ENCODE measurements at places on chromosomes 11 and 22.

GRCh38 chr11:2151500-2152257, 9.3 kb downstream of the INS start:
- peak; percentile 82 for DNase-seq

GRCh38 chr22:22018825-22019658, 36.5 kb upstream of the TOP3B start:
- DNase-seq, result no peak

GRCh38 chr22:36776722-36777121, 803 bp upstream of the IFT27 start:
- DNase-seq, result no peak

- DNase-seq, result no peak
Observed at GRCh38 chr22:28942333-28942732, 59.0 kb downstream of the ZNRF3 start.

DNA sequence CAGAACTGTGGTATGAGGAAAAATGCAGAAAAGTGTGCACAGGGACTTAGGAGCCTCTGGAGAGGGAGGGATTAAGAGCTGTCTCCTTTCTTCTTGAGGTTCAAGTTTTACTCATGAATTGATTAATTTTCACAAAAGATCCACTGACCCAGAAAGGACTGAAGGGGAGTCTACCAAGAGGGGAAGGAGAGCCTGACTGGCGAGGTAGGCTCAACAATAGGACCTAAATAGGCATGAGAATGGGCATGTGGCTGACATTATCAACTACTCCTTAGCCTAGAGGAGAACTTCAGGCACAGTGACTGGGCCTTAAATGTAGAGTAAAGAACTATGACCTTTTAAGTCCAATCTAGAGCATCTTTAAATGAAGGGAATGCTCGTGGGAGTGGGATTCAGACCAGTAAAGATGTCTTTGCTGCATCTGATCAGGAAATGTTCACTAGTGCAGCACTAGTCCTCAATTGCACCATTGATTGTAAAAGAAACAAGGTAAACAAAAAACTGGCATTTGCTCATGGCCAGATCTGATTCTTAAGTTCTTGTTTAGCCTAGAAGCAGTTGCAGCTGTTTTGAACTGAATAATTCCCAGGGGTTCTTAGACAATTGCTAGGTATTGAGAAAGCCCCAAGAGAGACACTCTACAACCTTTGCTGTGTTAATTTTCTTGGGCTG, 135.6 kb downstream of the RAB38 start:
- no peak for DNase-seq

GRCh38 chr11:22792497-22792896, 37.1 kb downstream of the SVIP start:
- DNase-seq, result no peak

DNA sequence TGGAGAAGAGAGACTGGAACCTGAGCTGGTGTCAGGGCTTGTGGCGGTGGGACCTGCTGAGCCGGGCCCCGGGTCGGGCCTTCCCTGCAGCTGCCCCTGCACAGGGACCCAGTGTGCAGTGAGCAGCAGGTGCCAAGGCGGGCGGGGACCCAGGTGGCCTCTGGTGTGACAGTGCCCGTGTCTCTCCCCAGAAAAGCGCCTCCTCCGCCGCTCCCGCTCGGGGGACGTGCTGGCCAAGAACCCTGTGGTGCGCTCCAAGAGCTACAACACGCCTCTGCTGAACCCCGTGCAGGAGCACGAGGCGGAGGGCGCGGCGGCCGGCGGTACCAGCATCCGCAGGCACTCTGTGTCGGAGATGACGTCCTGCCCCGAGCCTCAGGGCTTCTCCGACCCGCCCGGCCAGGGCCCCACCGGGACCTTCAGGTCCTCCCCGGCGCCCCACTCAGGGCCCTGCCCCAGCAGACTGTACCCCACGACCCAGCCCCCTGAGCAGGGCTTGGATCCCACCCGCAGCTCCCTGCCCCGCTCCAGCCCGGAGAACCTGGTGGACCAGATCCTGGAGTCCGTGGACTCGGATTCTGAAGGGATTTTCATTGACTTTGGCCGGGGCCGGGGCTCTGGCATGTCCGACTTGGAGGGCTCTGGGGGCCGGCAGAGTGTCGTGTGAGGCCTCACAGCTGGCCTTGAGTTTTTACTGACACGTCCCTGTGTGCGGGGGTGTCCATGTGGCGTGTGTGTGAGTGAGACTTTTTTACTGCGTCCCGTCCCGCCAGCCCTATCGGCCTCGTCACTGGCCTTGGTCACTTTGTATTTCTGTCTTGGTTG, 15.6 kb upstream of the ARHGAP8 start:
- DNase-seq, result no peak

- no peak for DNase-seq
Observed at GRCh38 chr22:46233231-46233630, 16.9 kb downstream of the CDPF1 start.

DNA sequence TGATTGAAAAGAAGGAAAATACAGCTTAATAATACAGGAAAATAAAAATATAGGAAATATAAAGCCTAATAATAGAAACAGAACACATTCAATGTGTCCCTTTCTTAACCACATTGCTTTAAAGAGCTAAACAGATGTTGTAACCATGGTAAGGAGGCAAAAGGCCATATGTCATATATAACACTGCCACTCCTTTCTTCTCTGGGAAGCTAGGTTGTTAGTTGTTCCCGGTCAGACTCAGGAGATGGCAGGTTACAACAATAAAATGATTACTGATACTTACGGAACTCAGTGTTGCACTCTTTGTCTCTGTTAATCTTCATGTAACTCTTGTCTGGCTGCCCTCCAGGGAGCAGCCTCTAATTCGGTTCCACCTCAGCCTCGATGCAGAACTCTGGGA, 134.7 kb upstream of the PGR start:
- no peak for DNase-seq

GRCh38 chr11:14411818-14412217, 52.8 kb upstream of the RRAS2 start:
- DNase-seq, result no peak

DNA sequence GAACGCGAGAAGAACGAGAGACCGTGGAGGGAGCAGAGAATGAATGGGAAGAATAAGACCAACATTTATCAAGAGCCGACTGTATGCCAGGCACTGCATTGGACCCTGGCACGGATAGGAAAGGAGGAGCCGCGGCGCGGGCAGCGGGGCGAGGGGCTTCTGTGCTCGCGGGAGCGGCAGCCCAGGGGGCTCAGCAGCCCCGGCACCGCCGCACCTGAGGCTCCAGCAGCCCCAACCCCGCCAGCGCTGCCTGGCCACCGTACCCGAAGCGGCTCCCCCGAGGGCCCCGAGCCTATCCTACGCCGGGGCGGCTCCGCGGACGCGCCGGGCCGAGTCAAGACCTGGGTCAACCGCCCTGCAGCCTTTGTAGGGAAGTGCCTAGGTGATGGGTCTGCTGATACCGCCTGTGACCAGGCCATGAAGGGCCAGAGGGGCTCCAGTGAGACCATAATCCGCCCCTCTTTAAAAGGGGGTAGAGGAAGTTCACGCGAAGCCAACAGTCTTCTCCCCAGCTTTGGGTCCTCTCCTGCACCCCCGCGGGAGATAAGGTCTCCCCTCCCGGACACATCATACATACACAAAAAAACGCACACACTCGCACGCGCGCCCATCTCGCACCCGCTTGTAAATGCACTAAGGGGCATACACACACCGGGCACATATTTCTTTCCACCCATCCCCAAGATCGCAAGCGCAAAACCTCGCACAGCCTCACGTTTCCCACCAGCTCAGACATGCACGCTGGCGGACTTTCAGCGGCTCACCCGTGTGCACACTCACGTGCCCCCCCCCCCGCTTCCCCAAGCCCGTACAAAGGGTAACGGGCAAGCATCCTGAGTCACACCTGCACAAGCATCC, 935 bp upstream of the RTN4RL2 start:
- peak; percentile 16 for DNase-seq

- DNase-seq, result no peak
Observed at GRCh38 chr11:95585069-95585751, 204.4 kb downstream of the FAM76B start.

GRCh38 chr11:117910941-117911655, 18.1 kb downstream of the TMPRSS13 start:
- no peak for DNase-seq

DNA sequence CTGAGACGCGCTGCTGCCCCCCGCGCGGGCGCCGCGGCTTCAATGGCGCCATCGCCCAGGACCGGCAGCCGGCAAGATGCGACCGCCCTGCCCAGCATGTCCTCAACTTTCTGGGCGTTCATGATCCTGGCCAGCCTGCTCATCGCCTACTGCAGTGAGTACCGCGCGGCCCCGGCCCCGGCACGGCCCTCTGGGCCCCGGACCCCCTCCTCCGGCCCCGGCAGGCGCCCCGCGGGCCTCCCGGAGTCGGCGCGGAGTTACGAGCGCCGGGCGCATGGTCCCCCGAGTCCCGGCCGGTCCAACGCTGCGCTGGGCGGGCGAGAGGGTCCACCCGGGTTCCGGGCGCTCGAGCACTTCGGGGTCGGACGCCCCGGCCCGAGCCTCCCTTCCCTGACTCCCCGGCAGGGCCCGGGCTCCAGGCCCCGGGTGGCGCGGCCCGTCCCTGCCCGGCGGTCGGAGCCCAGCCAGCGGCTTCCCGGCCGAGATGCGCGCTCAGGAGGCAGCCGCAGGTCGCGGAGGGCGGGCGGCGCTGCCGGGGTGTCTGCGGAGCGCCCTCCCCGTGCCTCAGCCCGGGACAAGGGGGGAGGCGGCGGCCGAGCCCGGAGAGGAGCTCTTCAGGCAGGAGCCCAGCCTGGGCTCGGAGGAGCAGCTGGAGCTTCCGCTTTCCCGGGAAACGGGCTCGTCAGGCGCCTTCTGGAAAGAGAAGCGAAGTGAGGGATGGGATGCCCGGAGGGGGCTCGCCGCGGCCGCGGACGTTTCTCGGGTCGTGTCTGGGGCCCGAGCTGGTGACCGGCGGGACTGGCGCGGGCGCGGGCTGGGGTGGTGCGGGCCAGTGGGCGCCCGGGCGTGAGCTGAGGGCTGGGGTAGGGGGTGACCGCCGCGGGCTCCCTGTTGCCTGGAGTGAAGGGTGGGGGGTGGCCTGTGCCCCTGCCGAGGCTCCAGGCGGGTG, 1337.8 kb downstream of the BRD1 start:
- DNase-seq, result no peak

GRCh38 chr11:65773784-65774411, 6.9 kb downstream of the AP5B1 start:
- DNase-seq, result no peak

DNA sequence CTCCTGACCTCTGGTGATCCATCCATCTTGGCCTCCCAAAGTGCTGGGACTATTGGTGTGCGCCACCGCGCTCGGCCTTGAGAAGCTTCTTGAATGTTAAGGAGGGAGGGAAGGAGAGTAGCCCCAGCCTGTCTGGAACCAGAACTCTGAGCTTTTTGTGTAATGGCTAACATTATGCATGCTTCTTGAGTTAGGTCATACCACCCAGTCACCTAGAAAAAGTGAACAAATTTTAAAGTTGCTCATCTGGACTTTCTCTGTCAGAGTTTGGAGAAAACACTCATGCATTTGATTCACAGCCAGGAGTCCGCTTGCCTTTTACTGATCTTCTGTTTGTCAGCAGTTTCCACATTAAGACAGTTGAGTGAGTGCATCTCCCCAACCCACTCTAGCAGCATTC, 82.1 kb downstream of the PPP6R3 start:
- no peak for DNase-seq

- DNase-seq, result no peak
Observed at GRCh38 chr11:2982214-2982613, 9.9 kb downstream of the NAP1L4 start.

GRCh38 chr11:66155387-66156073, 85.5 kb downstream of the PACS1 start:
- DNase-seq, result no peak

DNA sequence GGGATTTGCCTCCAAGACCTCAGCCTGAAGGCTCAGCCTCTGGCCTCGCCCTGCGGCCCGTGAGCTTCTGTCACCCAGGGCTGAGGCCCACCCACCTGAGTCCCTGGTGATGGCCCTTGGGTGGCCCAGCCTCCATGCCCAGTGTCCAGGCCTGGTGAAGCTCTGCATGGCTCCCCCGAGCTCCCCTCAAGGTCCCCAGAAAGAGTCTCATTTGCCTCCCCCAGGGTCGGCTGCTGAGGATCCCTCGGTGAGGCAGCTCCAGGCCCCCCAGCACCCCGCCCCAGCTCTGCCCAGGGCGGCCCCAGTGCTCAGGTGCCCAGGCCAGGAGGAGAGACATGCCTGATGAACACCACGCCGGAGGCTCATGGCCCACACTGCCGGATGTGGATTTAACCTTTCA, 2.1 kb upstream of the TH start:
- no peak for DNase-seq

- no peak for DNase-seq
Observed at GRCh38 chr11:72102631-72102945, 509 bp downstream of the LAMTOR1 start.

GRCh38 chr11:94876645-94877442, 96.5 kb downstream of the CWC15 start:
- peak; percentile 3 for DNase-seq

DNA sequence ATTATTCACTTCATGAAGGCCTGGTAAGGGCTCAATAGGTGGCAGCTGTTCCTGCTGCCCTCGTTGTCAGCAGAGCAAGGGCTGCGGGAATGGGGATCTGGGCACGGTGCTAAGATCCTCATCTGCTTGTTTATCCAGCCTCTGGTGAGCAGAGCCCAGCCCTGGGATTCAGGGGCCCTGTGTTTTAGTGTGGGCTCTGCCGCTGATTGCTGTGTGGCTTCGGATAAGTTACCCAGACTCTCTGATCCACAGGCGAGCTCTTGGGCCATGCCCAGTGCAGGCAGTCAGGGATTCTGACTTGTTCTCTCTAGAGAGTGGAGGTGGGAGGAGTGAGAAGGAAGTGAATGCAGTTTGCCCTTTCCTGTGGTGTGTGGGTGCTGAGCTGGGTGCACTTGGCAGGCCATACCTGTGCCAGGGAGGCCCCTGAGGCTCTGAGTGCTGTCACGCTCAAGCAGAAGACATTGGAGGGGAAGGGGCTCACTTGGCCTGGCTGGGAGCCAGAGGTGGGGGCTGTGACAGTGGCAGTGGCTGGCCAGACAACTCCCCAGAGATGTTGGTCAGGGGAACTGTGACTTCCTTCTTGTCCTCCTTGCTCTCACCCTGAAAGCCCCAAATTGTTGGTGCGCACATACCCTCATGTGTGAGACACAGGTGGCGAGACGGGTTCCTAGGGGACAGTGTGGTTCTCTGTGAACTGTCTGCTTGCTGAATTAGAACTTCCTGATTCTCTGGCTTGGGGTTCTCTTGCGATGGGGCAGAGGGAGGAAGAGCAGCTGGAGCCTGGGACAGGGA, 43.7 kb downstream of the CD82 start:
- peak; percentile 50 for DNase-seq

Data from CD4-positive, alpha-beta T cell treated with Interleukin-17A for 1 hour (primary cell).